ENCODE measurements at places on chromosomes 16 and 17. TPM values are rescaled to one million over a fixed set of nuclear protein-coding genes. Genes with fewer than 3 reads are reported as not detected.

TPPP3 gene
- 0.07 TPM for polyA plus RNA-seq

QRICH2 gene
- 1.8 TPM for polyA plus RNA-seq

PMP22 gene
- 1.6 TPM for polyA plus RNA-seq

CACNG3 gene
- polyA plus RNA-seq: not detected

CHTF8 gene
- polyA plus RNA-seq: 156 TPM

LDHD gene
- 0.45 TPM for polyA plus RNA-seq

MYL4 gene
- not detected for polyA plus RNA-seq

GRCh38 chr16:50050802-50051201 lies 15.0 kb upstream of the HEATR3 start:
- no peak for DNase-seq

DNA sequence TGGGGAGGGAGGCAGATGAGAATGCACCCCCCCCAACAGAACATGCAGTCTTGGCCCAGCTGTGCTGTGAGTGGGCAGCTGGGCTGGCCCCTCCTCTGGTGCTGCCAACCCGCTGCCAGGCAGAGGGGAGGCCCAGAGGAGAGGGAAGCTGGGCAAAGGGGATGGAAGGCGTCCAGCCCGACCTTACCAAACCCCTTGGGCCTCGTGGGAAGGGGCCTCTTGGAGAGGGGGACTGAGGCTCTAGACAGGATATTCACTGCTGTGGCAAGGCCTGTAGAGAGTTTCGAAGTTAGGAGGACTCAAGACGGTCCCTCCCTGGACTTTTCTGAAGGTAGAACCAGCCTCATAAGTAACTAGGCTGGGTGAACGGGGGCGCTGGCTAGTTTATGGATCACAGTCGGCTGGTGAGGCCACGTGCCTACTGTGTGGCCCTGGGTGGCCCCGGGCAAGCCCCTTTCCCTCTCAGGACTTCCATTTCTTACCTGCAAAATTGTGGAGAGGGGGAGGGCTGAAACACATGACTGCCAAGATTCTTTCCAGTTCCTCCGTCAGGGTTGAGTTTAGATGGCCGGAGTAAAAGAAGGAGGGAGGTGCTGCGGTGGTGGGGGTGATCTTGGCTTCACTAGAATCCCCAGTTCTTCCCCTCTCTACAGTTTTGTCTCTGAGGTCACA lies 857 bp upstream of the STAT5A start:
- DNase-seq: no peak

DNA sequence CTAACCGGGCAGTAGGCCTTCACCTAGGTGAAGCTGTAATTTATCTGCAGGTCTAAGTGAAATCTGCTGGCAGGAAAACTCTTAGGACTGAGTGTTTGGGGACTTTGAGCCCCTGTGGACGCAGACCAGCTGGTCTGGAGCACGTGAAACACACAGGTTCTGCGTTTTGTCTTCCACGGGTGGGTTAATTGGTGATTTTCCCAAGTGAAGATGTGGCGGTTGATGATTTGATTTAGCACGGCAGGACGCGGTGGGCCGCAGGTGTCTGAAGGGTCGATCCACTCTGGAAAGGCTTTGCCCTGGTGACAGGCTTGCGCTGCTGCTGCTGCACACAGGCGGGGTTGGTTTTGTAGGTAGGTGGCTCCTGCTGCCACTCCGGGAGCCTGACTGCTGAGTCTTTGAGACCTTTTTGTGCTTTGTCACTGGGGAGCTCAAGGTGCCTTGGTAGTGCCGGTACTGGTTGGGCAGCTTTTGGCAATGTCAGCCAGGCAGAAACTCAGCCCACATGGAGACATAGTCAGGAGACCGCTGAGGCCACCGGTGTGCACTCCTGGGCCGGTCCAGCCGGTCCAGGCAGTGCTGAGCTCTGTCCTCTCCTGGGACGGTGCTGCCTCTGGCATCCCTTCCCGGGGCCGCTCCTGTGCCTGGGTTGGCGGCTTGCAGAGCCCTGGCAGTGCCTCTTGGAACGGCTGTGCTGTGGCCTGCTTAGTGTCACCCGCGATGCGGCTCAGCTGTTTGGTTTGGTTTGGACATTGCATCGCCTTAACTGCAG lies 2.3 kb downstream of the BAIAP2 start:
- DNase-seq: no peak

- DNase-seq: no peak
These were observed 26.4 kb downstream of the NPTX1 start for GRCh38 chr17:80449930-80450576.

GRCh38 chr16:58563775-58564174 lies 48.5 kb downstream of the SETD6 start:
- DNase-seq: no peak

DNA sequence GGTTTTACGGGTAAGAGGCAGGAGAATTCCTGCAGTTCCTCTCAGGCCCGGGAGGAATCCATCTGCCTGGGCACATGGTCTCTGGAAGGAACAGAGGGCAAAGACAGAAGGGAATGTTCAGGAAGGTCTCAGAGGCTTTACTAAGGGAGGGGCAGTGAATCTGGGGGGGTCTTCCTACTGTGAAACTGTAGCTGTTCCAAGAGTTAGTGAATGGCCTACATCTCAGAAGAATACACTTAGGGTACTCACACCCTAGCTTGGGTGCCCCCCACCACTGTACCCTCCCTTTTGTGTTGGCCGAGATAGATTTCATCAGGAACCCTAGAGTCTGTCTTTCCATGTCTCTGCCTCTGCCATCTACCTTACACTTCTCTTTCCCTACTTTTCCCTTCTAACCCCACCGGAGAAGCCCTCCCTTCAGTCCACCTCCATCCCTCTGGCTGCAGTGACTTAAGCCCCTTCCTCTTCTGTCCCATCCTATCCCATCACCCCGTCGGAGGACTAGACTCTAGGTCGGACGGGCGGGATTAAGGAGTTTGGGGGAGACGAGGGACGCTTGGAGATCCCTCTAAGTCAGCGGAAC lies 316 bp downstream of the DLG4 start:
- no peak for DNase-seq

DNA sequence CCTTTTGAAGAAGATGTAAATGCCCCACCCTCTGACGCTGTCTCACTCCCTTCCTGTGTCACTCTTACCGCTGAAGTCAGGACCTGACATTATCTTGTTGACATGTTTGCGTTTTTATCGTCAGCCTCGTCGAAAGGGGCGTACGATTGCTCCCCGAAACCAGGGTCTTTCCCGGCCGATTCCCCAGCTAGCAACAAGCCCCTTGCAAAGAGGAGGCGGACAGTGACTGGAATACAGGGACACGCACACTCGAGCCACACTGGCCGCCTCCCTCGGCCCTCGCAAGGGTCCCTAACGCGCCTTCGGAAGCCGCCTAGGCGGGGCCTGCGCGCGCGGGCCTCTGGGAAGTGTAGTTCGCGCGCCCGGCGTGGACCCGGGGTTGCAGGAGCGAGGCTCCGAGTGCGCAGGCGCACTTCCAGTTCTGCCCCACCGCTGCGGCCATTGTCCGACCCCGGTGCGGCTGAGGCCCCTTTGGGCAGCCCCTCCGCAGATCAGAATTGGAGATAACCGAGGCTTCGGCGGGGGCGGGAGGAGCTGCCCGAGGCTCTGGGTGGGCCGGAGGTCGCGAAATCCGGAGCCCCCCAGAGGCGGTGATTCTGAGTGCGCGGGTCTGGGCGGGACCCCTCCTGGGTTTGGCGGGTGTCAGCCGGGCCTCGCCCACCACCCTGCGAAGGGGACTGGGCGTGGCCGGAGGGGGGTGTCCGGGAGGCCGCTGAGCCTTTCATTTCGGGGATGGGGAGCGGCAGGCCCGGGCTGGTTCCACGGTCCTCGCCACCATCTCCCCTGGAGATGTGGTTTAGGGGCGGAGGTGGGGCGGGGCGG lies at the start of gene ZFP90:
TSS of gene ZFP90 (plus strand) at position 412 of the 822 bp plus-strand sequence. CDS start 502 bp downstream, outside the sequence.
- DNase-seq: peak; percentile 25

DNA sequence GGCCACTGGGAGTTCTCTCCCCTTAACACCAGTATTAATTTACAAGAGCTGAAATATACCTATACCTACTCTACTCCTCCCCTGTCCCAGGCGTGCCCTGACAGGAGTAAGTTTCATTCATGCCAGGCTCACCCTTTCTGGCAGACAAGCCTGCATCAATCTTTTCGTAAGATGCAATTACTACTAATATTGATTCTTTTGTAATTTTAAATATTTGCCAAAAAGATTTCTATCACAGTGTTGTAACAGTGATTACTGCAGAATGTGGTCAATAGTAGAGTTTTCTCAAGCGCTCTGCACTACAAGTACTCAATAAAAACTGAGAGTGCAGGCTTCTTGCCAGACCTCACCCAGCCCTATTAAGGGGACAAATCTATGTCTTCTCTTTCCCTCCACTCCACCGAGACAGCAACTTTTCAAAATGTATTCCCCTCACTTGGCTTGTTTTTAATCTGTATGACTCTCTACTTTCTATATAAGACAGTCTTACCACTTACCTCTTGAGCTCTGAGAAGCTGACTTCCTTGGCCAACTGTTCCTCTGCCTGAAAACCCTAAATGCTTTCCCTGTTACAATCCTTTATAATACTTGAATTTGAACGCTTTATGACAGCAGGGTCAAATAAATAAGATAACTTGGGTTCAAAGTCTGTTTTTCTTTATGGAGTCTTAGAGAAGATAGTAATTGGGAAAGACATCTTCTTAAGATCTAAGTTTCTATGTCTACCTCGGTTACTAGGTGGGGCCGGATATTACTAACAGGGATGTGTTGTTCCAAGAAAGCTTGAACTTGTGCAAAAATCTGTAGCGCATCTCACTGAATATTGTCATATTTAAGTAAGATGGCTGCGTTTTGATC lies at the start of gene TMIGD1:
TSS of gene TMIGD1 (minus strand) at position 555 of the 858 bp plus-strand sequence. CDS start 1,924 bp downstream, outside the sequence.
- peak; percentile 57 for DNase-seq

DNA sequence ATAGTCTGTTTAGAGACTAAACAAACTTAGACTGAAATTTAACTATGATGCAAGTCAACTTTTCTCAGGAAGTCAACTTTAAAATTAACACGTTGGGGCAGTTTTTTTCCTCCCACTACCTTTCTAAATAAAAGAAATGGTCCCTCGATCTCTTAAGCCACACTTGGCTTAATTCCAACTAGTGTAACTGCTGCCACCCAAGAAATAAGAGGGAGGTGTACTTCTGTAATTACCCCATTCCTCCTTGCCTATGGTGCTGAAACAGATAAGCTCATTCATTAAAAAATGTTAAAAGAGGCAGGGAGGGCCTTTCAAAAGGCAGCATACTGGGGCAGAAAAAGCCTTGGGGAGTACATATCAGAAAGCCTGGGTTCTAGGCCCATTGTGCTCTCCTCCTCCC lies 59.8 kb downstream of the NCOR1 start:
- DNase-seq: no peak

DNA sequence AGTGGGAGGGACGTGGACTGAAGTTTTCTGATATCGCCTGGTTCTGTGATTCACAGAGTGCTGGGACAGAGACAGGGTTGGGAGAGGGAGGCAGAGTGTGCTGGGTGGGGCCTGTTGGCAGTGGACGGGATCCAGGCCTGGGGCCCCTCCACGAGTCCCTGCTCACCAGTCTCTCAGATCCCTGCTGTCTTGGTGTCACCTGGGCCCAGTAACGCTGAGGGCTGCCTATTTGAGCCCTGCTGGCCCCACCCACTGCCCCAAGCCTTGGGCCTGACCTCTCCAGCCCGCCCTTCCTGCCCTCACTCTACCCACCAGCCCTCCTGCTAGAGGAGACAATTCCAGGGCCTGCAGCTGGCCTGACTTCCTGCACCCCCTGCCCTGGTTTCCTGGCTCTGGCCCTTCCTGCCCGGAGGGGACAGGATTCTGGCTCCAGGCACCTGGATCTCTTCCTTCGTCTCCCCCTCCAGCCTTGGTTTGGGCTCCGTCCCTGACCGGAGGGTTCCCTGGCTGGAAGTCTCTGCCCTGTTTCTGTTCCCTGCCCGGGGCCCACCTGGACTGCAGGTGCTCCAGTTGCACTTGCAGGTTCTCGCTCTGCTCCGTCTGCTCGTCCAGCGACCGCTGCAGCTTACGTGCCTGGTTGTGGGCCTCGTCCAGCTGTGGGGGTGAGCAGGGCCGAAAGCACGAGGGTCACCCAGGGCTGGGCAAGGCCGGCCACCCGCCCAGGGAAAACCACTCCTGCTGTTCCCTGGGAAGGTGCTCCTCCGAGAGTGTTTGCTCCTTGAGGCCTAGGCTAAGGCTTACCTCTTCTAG lies 21.4 kb downstream of the CCDC102A start:
- DNase-seq: no peak

- no peak for DNase-seq
These were observed 18.6 kb downstream of the RNF43 start for GRCh38 chr17:58398574-58399266.

DNA sequence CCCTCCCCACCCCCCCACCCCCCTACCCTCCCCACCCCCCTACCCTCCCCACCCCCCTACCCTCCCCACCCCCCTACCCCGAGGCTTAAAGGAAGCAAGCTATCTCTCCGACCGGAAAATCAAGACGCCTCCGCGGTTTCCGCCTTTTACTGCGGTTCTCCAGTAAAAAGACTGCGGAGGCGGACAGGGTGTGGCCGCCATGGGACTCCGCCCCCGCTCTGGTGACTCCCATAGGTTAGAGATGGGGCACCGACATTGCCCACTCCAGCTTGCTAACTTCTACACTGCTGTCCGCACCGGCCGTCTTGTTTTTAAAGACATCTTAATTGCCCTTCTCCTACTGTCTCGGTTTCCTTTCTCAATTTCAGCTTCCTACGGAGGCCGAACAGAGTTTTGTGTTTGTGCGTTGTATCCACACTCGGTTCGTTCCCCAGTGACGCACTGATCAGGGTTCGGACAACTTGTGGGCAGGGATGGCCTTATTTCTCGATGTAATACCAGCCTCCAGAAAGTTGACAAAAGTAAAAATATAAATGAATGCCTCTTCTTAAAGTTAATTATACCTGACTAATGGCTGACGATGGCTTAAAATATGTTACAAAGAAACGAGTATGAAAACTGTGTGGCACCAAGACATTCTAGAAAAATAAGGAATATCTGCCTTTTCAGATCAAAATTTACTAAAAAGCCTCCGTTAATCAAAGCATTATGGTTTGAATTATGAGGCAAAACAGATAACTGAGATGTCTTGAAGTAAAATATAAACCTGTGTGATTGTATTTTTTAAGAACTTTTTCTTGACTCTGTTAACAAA lies 1.1 kb upstream of the ZNF200 start:
- no peak for DNase-seq

DNA sequence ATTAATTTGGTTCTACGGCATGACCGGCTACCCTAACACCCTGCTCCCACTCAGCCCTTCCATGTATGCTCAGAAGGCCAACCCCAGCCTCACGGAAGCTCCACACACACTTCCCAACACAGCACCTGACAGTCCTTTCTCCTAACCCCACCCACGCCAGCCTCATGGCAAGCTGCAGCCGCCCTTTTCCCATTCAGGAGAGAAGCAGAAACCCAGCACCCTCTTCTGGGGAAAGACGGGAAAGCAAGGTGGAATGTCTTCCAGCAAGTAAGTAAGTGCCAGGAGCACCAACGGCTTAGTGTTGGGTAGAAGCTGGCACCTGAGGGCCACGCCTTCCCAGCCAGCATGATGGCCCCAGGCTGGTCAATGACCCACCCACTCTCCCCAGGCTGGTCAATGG lies 32.1 kb downstream of the ABR start:
- peak; percentile 70 for DNase-seq

- no peak for DNase-seq
These were observed 26.2 kb upstream of the SLC5A11 start for GRCh38 chr16:24819462-24820040.

- DNase-seq: no peak
These were observed 133.4 kb downstream of the MAP2K6 start for GRCh38 chr17:69547947-69548346.

Measured in foreskin keratinocyte (primary cell).